ENCODE measurements at places on chromosomes 1 and 21.

DNA sequence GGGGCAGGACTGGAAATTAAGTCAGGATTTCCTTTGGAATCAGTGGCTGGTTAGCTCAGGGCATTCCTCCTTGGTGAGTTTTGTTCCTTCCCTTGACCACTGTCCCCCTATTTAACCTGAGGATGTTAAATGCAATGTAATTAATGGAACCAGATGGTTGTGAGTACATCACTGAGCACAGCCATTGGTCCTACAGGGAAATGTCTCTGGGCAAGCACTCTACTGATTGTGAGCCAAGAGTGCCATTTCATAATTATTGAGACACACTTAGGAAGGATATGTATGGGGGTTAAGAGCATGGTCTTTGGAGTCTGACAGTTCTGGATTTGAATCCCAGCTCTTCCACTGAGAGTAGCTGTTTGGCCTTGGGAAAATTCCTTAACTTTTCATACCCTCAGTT, 74.4 kb downstream of the SPAG17 start:
- DNase-seq, result no peak

DNA sequence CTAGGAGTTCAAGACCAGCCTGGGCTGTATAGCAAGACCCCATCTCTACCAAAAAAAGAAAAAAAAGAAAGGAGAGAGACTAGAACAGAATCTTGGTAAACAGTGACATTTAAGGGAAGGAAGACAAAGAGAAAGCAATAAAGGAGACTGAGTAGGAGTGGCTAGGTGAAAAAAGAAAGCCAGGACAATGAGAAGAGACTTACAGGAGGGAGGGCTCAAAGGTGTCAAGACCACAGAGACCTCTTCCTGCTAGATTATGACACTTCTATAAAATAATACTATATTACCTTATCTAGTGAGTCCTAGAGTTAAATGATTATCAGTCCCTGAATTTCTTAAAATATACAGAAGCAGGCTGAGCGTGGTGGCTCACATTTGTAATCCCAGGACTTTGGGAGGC, 10.1 kb upstream of the EPRS1 start:
- DNase-seq, result no peak

DNA sequence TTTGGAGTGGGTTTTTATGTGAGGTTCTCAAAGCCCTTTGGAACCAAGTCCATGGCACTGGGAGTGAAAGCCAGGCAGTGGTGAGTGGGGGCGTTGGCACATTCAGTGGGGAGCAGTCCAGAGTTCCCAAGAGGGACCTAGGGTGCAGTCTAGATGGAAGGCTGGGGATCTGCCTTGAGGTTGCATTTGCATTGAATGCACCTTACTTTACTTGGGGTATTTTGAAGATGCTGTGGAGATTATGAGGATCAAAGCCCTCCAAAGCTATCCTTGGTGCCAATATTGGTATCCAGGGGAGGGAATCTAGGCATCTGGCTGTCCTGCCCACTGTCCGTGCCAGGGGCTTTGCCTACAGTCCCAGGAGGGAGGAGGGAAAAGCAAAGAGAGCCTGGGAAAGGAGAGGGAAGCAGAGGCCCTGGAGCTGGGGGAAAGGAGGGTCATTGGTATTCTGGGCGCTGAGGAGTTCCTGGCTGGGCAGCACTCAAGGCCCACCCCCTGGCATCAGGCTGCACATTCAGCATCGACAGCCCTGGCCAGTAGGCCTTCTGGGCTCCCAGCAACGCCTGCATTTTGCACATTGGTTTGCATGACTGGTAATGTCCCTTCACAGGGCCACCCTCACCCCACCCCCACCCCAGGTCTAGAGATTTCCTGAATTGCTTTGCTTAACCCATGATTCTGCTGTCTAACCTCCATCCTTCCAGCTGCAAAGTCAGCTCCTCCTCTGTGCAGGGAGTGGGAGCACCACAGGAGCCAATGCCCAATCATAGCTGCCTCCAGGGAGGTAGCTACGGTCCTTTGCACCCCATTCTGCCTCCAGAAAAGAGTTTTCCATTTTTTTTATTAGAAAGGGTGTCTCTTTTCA, 843 bp upstream of the BCAN start:
- DNase-seq, result no peak

DNA sequence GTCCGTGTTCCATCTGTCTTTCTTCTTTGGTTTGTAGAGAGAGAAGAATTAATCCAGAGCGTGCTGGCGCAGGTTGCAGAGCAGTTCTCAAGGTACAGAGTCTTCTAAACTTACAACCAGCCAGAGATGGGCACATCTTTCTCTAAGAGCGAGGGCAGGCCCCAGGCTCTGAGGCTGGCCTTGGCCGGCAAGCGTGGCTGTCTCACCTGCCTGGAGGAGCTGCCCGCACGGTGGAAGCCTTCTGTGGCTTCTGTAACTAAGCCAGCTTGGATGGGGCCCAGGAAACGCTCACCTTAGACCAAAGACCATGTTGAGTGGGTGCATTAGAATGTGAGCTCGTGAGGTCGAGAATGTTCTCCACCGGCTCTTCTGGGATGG, 78.6 kb downstream of the PDE9A start:
- DNase-seq, result no peak

- DNase-seq, result no peak
Observed at GRCh38 chr1:18376661-18377060, 104.1 kb upstream of the KLHDC7A start.

DNA sequence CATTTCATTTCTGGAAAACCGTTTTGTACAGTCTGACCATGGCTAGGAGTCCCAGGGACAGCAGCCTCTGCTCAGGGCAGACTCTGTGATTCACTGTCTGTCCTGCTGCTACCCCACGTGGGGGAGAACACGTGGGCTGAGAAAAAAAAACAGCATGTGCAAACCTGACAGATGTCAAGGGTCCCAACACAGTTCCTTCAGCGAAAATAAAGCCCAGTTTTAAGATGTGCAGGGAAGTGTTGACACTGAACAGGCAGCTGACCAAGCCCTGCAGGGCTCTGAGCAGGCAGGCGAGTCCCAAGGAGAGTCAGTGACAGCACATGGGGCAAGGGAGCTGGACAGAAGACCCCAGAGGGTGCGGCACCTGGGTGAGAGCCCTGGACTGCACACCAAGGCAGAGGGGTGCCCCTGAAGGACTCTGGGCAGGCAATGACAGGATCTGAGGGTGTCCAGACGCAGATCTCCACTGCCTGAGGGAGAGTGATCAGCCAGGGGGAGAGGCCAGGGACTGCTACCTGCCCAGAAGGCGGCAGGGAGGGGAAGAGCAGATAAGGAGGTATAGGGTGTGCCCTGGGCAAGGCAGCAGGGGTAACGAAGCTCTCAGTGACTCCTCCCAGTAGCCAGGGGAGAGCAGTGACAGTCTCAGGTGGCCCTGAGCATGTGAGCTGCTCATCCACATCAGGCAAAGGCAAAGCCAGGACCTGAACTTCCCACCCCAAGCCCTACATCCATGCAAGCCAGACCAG, 5.1 kb upstream of the SPATC1L start:
- no peak for DNase-seq

GRCh38 chr1:16180291-16180824, 24.5 kb upstream of the EPHA2 start:
- DNase-seq, result no peak

DNA sequence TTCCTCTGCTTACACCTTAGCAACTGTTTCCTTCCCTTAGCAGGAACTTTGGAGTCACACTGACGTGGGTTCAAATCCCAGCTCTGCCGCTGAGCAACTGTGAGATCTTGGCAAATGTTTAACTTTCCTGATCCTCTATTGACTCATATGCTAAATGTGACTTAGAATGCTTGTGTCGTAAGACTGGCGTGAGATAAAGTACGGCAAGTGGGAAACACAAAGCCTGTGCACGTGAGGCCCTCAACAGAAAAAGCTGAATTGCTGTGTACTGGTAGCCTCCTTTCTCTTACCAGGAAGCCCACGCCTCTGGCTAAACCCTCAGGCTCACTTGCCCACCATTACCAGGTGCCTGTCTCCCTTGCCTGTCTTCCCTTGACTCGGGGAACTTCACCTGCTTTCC, 135.4 kb upstream of the TNR start:
- no peak for DNase-seq

GRCh38 chr21:37419228-37419906, 52.8 kb downstream of the DYRK1A start:
- no peak for DNase-seq

- DNase-seq, result no peak
Observed at GRCh38 chr1:68528243-68528642, 31.4 kb upstream of the DEPDC1 start.
